ENCODE measurements at places on chromosomes 2 and 18. TPM values are rescaled to one million over a fixed set of nuclear protein-coding genes. Genes with fewer than 3 reads are reported as not detected.

- H3K4me1 ChIP-seq: peaks cover 13% of the 10 kb centered on the region
- H3K36me3 ChIP-seq: no peaks in the 10 kb centered on the region
- no peak for DNase-seq
- no peaks in the 10 kb centered on the region for H3K27me3 ChIP-seq
- H3K27ac ChIP-seq: no peak overlapping the region
- peak overlapping the region; percentile 9 for H3K4me3 ChIP-seq
Measured at GRCh38 chr2:121074293-121074932, 210.6 kb downstream of the TFCP2L1 start.

The DOK6 gene
- not detected for total RNA-seq

The GPR155 gene
- total RNA-seq: 2.1 TPM

The UPP2 gene
- total RNA-seq: not detected

The KCNK3 gene
- total RNA-seq: 32.8 TPM

The KCNIP3 gene
- 17.5 TPM for total RNA-seq

All from Panc1 (cell line).